ENCODE measurements at places on chromosomes 1 and 21.

DNA sequence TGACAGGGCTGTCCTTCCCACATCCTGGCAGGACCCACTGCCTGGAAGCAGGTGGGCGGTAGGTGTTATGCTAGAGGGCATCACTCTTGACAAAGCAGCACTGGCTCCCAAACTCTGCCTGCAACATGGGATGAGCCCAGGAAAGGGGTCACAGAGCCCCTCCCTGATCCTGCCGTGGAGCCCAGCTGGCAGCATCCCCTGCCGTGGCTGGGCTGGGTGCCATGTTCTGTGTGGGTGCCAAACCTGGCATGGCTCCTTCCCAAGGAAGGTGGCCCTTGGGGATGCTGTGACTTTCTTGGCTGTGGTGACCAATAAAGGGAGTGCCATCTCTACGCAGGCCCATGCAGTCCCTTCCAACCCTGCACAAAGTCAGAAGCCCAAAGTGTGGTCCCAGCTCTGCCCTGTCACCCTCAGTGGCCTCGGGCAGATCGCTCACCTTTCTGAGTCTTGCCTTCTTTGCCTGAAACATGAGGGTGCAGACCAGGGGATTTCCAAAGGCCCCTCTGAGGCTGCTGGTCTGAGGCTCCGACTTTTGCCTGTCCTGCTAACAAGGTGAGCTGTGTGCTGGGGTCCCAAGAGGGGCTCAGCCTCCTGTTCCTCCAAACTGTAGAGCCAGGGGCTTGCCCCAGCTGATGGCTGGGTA is 6.0 kb downstream of the CDK18 start:
- no peak for DNase-seq

GRCh38 chr1:84985365-84985764 is 11.5 kb downstream of the MCOLN2 start:
- no peak for DNase-seq

DNA sequence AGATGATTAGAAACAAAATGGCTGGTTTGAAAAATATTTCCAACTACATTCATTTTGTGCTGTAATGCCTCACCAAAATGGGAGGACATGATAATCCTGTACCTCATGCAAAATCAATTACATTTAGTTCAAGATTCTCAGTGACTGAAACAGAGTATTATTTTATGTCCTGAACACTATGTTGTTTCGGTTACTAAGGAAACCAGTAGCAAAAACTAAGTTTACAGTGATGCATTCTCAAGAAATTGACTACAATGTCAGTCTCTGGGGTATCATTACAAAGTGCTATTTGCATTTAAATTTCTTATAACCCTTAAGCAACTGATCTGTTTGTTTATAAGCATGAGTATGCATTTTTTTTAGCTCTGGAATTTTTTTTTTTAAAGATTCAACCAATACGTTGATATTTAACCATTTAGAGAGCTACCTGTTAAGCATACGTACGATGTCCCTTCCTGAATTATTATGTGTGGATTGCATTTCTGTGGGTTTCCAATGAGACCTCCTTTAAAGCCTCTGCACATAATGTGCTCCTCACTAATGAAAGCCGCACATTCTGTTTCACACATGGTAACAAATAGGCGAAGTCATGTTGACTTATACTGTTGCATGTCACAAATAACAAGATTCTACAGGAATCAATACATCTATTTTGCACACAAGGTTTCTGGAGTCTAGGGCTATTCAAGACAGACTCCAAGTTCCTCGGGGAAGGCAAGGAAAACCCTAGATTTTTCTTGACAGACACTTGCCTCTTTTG is 1035.7 kb downstream of the ADGRL2 start:
- DNase-seq: no peak

DNA sequence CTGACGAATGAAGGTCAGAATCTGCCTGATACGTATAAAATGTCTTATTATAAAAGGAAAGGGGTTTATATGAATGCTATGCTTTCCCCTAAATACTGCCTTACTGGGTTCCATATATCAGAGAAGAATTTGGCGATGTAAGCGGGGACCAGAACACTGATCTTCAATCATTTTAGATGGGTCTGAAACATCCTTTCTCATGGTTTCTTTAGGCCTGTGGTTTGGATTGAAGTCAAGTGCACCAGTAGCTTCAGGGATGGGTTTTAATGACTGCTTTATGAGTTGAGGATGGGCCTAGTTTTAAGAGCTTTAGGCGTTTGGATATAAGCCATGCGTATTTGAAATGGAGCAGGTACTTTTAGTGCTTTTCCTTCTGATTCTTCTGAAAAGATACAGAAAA is 6.9 kb downstream of the FMN2 start:
- no peak for DNase-seq

DNA sequence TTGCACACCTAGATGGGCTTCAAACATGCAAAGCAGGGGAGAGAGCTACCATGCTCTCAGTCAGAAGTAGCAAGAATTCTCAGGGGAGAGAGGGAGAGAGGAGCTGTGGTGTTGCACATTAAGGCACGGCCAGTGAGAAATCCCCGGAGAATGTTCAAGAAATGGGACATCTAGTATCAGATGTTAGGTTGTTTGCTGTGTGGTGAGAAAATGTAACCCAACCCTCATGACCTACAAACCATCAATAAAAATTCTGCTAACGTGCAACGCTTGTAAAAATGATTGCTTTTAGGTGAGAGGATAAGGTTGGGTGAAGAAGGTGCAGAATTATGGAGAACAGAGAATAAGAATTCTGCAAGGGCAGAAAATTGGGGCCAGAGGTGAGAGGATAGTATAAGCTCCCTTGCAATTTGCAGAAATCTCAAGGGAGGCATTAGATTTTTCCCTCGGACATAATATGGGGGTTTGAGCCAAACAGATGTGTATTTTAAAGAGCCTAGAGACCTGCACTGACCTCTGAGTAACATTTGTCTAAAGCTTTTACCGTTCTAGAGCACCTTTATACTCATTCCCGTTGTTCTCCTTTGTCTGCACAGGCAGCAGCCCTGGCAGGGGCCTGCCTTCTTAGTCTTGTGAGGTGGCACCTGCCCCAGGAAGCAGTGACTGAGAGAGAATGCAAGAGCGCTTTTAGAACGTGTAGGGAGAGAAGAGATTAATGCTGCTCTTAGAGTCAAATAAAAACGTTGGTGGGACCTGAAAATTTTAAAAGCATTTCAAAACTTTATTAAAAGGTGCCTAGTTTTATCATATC is 25.4 kb upstream of the KIAA0040 start:
- no peak for DNase-seq

- no peak for DNase-seq
Observed at GRCh38 chr1:235902677-235903542, 36.2 kb upstream of the LYST start.

DNA sequence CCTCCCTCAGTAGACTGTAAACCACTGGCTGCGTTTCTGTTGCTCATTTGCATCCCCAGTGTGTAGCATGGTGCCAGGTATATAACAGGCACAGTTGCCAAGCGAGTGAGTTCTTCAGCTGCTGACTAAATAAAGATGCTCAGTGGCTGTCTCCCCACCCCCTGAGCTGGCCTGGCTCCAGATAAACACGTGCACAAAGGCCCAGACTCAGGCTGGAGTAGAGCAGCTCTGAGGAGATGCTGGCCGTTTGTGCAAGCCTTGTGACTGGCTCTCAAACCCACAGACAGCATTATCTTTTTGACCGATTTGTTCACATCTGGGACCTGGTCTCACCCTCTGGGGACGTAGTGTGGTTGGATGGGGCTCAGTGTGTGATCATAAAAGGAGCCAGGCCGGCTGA is 7.1 kb downstream of the CHRNB2 start:
- DNase-seq: no peak

DNA sequence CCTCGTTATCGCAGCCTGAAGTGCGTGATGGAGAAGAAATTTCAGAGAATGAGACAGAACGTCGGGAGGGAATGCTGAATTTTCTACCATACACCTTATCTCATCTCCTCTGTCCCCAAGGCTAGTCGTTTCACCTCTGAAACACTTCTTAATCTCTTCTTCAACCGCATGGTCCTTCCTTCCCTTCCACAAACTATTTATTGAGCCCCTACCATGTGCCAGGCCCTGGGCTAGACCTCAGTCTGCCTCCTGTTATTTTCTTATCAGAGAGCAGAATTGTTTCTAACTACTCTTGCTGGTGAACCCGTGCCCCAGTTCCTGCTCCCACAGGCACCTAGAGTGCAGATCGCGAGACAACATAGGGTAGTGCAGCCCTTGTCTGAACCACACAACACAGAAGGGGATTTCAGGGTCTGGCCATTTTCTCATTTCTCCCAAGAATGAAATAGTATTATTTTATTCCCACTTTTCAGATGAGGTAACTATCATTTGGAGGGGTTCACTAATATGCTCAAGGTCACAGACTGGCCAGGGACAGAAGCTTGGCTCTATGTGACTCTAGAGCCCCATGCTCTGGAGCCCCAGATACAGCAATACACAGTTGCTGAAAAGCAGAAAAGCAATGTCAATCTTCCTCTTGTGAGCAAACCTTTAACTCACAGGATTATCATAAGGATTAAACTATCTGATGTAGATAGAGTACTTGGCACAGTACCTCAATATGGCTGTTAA is 598 bp upstream of the ADIPOR1 start:
- DNase-seq: no peak

DNA sequence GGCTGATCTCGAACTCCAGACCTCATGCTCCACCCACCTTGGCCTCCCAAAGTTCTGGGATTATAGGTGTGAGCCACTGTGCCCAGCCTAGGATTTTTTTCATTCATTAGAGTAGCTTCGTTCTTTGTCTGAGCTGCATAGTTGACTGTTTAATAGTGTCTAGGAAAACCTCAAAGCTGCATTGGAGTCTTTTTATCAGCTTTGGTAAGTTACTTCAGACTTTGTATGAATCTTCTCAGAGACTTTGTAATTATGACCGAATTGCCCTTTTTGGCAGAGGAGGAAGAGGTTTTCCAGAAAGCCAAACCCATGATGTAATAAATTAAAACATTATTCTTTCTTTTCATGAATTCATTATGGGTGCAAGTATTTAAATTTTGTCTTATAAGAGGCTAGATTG is 5.1 kb downstream of the DNAJB4 start:
- no peak for DNase-seq
